ENCODE measurements at places on chromosomes 11 and 22.

GRCh38 chr11:19432370-19433061 is 191.8 kb upstream of the E2F8 start:
- DNase-seq, result no peak

GRCh38 chr11:105740164-105740903 is 130.5 kb downstream of the GRIA4 start:
- no peak for DNase-seq

DNA sequence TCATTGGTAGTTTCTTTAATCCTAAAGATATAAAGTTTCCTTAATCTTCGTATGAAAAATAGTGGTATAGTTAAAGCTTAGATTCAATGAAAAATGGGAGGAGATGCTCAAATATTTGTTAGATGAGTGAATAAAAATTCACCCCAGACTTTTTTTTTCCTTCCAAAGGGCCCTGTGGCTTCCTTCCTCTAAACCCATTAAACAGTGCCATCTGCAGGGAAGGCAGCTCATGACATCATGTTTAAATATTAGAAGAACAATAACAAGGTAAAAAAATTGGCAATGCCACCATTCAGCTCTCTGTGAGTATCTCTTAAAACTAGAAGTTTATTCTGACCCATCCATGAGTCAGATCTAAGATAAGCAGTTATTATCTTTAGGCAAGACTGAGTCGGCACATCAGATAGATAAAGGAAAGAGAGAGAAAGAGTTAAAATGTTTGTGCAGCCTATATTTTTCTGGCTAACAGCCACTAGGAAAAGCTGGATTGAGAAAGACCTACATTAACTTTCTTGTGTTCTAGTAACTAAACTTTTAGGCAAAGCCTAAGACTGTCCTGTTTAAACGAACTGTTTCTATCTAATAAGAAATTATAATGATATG is 19.1 kb upstream of the OOSP1 start:
- DNase-seq, result peak; percentile 48

- peak; percentile 19 for DNase-seq
Measured at GRCh38 chr11:69044111-69045013, 4.4 kb upstream of the TPCN2 start.

- DNase-seq, result no peak
Measured at GRCh38 chr22:39487826-39488520, 14.1 kb upstream of the MIEF1 start.

- no peak for DNase-seq
Measured at GRCh38 chr22:20175597-20175900, 24.7 kb upstream of the CCDC188 start.

DNA sequence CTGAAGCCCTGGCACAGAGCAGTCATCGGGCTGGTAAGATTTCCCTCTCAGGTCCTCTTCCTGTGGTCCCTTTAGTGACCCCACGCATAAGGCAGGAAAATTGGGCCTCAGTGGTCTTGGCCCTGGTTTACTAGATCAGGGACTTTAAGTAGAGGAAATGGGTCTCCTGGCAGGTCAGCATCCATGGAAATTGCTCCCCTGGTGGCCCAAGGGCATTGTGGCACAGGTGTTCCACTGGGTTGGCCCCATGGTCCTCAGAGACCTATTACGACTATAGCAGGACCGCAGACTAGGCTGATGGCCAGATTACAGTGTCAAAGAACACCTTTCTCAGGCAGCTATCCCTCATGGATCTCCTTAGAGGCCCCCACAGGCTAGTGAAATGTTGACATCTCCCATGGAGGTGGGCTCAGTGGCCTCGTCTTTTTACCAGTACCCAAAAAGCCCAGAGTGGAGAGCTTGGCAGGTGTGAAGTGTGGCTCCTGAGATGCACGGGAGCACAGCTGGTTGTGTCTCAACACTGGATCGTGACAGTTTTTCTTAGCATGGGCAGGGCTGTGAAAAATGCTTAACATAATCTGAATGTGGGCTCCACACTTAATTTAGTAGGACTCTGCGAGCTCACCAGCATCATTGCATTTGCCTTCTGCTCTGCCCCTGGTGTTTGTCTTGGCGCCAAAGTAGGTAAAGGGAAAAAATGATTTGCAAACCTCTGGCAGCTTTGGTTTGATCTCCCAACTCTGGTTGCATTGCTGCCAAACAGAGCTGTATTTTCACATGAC is 74.2 kb downstream of the ZBTB16 start:
- DNase-seq, result no peak

DNA sequence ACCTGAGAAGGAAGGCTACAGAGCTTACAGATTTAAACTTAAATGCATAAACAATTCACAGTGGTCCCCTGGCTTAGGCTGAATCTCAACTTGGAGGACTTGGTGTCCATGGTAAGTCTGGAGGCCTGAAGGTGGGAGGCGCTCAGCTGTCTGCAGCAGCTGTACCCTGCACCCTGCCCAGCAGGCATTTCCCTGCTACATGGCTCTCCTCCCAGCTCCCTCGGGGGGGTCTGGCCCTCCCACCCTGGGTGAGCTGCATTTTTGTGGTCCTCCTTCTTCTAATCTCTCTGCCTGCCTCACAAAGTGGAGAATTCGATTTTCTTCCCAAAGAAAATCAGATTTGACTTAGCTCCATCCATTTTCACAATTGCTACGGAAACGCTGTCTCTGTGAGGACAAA is 273.2 kb downstream of the KIRREL3 start:
- DNase-seq, result no peak

GRCh38 chr11:43217849-43218248 is 93.9 kb upstream of the API5 start:
- no peak for DNase-seq

DNA sequence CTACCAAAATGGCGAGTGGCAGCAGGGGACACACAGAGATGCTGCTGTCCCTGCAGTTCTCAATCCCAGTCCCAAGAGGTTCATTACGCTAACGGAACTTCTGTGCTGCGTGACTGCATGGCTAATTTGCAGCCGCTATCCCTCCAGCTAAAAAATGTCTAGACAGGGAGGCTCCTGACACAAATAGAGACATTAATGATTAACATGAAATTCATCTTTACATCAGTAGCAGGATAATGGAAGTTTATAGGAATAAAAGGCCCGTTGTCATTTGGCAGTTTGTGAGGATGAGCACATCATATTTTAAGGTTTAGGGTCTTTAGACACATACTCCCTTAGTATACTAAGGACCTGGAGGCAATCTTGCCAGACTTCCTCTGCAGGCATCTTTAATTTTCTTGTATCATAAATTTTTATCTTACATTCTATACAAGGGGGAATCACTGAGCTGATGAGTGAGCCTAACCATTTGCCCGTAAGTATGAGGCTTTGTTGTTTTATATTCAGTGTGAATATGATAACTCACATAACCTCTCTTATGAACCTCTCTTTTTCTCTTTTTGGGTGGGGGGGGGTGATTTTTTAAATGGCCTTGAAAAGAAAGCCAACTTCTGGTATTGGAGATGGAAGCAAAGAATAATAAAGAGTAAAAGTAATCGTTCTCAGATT is 99.8 kb upstream of the OR9G4 start:
- DNase-seq, result no peak

DNA sequence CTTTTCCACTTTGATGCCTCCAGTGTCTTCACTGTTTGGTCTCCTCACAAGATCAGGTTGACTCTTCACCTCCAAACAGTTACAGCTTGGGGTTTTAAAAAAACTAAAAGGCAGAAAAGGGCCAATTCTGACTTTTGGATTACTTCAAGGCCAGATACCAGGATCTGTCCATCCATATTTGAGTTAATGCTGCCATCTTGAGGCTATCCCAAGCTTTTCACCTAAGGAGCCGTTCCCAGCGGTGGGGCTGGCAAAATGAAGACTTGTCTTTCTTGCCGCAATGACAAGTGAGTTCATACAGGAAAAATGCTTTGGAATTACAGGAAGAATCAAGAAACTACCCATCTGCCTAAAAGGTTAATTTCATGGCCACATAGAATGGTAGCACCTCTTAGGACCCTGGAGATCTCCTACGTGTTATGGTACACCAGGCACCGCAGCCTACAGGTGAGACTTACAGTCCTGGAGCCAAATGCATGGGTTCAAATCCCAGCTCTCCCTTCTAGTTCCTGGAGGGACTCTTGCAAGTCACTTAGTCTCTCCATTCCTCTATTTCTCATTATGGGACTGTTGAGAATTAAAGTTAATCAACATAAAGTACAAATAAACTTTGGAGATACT is 6.0 kb upstream of the OR5B21 start:
- DNase-seq, result no peak

DNA sequence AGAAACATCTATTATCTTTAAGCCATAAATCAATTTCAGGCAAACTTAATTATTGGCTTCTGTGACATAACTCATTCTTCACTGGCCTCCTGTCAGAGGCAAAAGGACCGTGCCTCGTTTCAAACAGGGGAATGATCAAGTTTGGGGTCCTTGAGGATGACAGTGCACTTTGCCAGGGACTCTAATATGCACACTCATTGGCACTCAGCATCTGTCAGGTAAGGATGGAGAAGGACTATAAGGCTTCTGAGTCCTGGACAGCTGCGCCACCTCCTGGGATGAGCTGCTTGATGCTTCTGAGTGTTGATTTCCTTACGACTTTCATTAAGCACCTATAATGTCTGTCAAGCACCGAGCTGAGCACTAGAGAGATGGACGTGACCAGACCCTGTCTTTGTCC is 20.2 kb downstream of the BPIFC start:
- DNase-seq, result no peak

DNA sequence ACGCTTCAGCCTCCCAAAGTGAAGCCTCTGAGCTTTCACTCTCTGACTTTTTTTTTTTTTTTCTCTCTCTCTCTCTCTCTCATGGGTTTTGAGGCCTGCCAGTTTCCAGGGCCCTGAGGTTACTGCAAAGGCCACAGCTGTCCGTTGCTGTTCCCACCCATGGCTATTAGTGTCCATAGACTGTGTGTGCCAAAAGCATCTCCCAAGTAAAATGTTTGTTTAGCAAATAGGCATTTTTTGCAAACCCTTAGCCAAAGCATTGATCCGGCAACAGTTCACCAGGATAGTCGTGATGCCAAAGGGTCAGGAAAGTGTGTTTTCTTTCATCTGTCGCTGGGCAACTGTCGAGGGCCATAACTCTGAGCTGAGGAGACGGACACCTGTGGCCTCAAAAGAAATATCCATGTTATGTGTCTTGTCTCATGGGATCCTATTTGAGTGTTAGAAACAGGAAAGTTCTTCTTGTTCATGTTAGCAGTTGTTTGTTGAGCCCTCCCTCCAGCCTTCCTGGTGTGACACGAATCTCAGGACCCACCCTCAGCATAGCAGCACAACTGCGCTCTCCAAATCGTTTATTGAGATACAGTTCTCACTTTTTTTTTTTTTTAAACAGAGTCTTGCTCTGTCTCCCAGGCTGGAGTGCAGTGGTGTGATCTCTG is 18.4 kb downstream of the FADS2 start:
- DNase-seq, result no peak

- no peak for DNase-seq
Measured at GRCh38 chr22:49784630-49784971, 43.1 kb downstream of the BRD1 start.

GRCh38 chr22:38079804-38080203 is 4.2 kb downstream of the SLC16A8 start:
- DNase-seq, result no peak

Measured in NCI-H774 (cell line).